ENCODE measurements at places on chromosomes 1 and 21.

GRCh38 chr1:201345081-201345355 is 32.5 kb downstream of the TNNT2 start:
- DNase-seq: no peak

DNA sequence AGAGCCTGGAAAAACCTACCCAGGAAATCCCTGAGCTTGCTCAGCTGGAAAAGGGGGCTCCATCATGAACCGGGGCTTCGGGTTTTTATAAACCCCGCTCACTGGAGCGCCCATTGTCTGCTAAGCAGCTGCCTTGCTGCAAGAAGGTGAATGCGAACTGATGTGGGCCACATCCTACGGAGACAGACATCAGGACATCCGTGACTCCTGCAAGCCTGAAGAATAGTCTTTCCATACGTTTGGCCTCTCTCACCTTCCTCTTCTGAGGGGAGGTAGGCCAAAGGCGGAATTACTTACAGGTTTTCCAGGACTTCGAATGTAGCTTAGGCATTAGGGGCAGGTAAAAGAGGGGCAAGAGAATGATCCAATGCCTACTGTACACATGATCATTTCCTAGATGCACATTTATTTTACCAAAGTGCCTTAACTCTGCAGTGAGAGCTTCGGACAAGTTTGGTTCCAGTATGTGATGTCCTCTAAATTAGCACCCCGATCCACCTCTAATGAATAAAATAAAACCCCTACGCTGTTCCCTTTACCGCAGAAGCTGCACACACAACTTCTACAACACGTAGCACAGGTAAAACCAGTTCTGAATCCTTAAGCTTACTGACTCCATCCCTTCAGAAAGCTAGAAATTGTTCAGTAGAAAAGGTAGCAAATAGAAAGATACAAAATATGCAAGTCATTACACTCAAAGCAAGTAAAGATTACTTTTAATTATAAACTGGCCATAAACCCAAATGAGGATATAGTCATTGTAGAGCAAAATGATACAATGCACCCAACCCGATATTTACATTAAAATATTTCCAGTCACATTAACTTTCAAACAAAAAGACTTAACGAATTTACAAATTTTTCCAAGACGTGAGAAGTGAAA is 866 bp upstream of the SORT1 start:
- no peak for DNase-seq

GRCh38 chr21:37746849-37747248 is 169.4 kb downstream of the KCNJ6 start:
- DNase-seq: no peak

DNA sequence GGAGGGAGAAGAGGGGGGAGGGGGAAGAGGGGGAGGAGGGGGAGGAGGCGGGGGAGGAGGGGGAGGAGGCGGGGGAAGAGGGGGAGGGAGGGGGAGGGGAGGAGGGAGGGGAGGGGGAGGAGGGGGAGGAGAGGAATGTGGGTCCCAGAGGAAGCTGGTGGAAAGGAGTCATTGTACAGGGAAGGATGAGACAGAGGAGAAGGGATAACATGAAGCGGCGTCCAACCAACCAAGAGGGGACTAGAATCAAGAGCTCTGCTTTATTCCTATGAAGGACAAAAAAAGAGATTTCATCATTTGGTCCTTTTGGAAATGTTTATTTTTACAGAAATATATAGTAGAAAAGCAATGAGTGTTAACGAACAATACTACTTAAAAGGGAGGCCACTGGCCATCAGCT is 24.5 kb downstream of the COA6 start:
- DNase-seq: no peak

- no peak for DNase-seq
Observed at GRCh38 chr1:112729909-112730308, 14.8 kb upstream of the PPM1J start.

- no peak for DNase-seq
Observed at GRCh38 chr1:96632045-96632664, 89.4 kb upstream of the PTBP2 start.

- DNase-seq: no peak
Observed at GRCh38 chr1:185896863-185897262, 162.7 kb downstream of the HMCN1 start.

DNA sequence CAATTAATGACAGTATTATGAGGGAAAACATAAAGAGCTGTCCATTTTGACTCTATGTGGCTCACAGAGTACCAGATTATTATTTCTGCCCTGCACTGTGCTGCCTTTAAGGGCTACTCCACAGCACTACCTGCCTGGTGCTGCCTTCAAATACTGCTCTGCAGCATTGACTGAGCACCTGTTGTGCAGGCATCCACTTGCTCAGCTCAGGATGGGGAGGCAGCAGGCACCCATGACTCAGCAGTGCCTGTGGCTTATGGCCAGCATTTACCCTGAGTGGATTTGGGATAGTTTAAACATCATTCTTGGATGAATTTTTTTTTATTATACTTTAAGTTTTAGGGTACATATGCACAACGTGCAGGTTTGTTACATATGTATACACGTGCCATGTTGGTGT is 953 bp upstream of the KPRP start:
- no peak for DNase-seq

DNA sequence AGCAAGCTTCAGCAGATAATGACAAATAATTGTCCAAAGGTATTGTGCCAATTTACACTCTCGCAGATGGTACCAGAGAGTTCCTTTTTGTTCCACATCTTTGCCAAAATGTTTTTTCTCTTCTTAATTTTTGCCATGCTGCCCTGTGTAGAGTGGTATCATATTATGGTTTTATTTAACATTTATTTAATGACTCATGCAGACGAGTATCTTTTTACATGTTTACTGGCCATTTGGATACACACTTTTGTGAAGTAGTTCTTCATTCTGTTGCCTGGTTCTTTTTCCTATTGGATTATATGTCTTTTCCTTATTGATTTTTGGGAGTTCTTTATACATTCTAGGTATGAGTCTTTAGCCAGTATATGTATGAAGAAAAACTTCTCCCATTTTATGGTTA is 151.1 kb downstream of the PCNX2 start:
- no peak for DNase-seq

- no peak for DNase-seq
Observed at GRCh38 chr1:153122831-153123421, 9.6 kb upstream of the SPRR2F start.

DNA sequence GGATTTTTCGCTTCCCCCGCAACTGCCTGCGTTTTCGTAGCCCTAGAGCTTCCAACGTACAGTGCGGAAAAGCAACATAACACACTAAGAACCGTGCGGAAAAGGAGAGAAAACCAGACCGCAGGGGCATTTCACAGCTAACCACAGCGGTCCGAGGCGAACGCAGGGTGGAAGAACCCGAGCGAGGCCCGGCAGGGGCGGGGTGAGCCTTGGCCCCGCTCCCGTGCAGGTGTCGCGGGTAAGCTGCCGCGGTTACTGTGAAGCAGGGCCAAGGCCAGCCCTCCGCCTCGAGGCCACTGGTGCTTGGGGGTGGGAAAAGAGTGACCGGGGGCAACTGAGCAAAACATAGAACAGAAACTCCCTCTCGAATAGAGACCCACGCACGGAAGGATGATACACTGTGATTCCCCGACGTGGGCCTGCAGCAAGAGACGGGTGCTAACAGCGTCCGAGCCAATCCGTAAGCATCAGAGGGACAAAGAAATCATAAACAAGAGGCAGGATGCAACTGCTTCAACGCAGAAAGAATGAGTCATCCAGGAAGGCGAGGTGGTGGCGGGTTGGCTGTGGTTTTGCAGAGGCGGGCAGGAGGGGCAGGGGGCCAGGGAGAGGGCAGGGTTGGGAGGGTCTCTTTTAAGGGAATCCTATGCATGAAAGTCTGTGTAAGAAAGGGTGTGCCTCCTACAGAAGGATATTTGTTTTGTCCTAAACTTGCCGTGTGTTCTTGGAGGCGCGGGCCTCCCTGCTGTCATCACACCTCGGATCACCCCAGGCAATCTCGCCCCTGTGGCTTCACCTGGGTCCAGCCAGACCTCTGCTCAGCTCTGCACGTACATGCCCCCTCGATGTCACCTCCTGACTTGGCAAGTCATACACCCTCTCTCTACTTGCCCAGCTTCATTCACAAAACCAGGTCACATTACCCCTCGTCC is 7.3 kb downstream of the GNG4 start:
- no peak for DNase-seq

- no peak for DNase-seq
Observed at GRCh38 chr1:85496941-85497582, 32.1 kb upstream of the DDAH1 start.

GRCh38 chr21:35095859-35096291 is 46.8 kb upstream of the RUNX1 start:
- DNase-seq: no peak

DNA sequence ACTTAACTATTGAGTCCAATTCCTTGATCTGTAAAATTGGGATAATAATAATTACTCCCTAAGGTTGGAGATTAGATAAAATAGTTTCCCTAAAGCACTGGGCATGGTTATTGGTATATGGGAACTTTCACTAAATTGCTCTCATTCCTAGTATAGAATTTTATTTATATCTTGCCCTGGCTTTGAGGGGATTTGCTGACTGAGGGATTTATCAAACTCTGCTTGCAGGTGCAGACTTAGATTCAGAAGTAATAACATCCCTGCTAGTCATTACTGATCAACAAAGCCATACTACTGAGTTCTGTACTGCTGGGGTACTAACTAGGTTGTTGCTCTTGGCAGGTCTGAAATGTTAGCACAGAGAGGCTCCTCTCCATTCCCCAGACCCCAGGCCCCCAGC is 41.9 kb downstream of the CASQ2 start:
- no peak for DNase-seq

DNA sequence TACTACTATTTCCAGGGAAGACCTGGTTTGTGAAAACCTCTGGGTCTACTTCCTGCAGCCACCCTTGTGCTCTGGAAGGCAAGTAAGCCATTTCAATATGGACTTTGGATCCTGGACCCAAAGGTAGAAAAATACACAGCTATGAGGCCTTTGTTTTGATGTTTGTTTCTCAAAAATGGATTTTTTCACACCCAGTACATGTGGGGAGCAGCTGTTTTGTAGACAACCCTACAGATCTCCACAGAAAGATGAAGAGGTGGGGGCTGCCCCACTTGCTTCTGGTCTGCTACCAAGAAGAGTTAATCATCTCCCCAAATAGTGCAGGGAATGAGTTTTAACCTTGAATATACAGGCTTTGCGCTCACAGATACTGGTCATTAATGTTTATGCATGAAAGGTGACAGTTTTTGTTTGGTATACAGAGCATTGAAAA is 29.2 kb downstream of the ZNF281 start:
- no peak for DNase-seq
